HuH-7 (cell line): ENCODE measurements at places on chromosomes 5 and 9.

GRCh38 chr5:27465140-27465539 is 426.8 kb upstream of the CDH9 start:
- DNase-seq: no peak

- DNase-seq: no peak
Observed at GRCh38 chr5:112238473-112238872, 180.6 kb downstream of the EPB41L4A start.

- no peak for DNase-seq
Observed at GRCh38 chr5:169442913-169443784, 140.4 kb upstream of the SPDL1 start.

GRCh38 chr9:131468031-131468430 is 34.7 kb upstream of the POMT1 start:
- DNase-seq: no peak

- no peak for DNase-seq
Observed at GRCh38 chr9:119251936-119252335, 117.3 kb downstream of the BRINP1 start.

DNA sequence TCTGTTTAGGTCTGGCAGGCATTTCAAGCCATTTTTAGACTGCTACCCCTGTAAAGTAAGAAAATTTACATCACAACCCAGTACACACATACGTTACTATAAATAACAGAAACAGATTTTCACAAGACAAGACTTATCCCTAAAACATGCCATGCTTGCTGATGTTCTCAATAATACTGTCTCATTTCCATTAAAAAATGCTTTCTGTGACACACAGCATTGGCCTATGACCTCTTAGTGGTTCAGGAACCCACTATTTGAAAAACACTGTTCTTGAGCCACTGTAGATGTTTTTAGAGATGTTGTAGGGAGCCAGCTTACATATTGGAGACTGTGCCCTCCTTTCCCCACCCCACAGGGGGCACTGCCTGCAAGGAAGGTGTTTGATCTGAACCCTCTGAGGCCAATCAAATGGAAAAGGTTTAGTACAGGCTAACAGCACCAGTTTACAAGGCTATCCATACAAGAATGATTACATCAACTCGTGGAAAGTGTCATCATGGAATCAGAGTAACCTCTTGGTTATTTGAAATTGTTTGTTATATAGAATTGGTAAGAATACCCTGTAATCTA is 30.8 kb downstream of the ZSWIM6 start:
- no peak for DNase-seq
